ENCODE measurements at places on chromosomes 2 and 18.

DNA sequence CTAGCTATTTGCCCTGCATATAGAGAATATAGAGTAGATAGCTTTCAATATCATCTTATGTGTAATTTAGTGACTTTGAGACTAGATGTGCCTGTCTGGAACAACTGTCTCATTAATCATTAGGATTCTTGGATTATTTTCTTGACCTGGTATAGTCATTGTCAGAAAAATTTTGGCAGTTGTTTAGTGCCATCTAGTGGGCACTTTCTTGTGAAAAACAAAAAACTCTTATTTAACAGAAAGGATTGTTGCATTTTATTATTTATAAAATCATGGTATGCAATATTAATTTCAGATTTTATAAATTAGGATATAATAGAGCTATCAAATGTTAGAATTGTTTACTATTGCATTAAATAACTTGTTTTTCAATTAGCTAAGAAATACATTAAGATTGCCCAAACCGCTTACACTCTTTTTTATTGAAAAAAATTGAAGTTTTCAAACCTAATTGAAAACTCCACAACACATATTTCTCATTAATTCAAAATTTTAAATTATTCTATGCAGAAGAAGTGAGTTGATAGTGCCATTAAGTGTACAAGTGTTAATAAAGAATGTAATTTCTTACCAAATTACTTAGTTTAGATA, 80.3 kb downstream of the DYNAP start:
- peak; percentile 59 for DNase-seq

DNA sequence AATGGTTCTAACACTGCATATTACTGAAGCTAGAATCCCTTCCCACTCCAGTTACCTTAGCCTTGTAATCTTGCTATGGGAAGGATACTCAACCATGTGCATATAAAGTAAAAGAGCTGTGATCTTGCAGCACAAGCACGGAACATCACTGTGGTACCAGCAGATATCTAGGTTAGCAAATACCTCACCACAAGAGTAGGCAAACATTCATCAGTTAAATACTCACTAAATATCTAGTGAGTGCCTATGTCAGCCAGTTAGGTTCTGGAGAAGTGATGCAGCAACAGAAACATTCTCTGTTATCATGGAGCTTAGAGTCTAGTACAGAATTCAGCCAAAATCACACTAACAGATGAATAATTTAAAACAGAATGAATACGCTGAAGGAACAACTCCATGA, 349.6 kb upstream of the UBE2E3 start:
- DNase-seq, result peak; percentile 24

- DNase-seq, result no peak
Observed at GRCh38 chr2:19261061-19261460, 97.4 kb downstream of the OSR1 start.

DNA sequence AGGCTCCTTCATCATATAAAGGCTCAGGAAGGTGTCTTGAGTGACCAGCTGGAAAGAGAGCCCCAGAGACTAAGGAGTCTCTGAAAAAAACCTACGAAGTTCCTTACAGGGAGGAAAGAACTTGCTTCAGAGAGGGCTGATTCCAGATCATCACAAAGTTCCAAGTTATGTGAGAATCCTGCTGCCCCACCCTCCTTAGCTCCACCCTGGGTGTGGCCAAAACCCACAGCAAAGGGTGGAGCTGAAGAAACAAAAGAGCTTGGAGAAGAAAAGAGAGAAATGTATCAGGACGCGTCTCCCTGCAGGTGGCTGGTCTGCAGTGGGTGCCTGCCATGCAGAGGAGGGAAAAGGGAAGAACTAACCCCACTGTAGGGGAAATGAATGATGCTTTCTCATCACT, 32.8 kb upstream of the ZNF396 start:
- DNase-seq, result no peak

GRCh38 chr2:161245261-161245553, 63.0 kb upstream of the PSMD14 start:
- no peak for DNase-seq

GRCh38 chr2:32947076-32947483, 327 bp downstream of the LTBP1 start:
- peak; percentile 19 for DNase-seq

- DNase-seq, result no peak
Observed at GRCh38 chr2:184174493-184175104, 423.7 kb upstream of the ZNF804A start.

DNA sequence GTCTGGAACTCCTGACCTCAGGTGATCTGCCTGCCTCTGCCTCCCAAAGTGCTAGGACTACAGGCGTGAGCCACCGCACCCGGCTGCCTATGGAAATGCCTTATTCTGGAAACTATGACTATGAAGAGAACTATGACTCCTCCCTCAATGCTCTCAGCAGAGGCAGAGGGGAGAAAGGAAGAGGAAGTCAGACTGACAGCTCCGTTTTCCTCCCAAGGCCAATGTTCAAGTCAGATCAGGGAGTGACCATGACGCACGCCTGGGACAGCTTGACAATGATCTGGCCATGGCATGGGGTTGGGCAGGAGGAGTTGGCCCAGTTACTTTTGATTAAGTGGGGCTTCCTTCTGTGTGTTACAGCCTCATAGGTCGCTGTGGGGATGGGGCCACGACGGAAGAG, 44.3 kb upstream of the MRPL33 start:
- peak; percentile 52 for DNase-seq

DNA sequence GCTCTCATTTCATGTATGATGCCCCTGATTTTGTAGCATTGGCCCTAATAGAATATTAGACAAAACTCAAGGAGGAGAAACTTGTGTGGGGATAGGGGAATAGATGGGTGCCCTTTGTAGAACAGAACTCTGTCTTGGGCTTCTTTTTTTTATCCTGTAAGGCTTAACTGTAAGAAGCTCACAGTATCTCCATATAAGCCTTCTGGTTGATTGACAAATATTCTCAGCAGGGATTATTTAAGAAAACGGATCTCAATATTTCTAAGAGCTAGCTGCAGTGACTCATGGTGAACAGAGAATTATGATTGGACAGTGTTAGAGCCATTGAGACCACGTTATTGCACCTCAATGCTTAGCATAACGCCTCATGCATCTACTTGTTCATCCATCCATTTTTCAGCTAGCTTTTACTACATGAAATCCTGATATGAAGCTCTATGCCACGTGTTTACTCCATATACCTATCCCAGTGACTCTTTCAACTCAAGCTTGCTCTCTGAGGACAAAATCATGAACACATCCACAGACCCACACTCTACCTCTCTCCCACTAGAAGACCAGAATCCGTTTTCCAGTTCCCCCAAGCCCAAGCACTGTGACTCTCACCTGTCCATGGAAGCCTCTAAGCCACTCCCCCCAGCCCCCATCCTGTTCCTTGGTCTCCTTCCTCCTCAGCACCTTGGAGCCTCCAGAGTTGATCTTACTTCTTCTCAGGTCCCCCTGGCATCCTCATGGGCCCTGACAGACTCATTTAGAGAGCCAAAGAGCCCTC, 99.2 kb downstream of the BCL2L11 start:
- no peak for DNase-seq

- DNase-seq, result peak; percentile 13
Observed at GRCh38 chr2:24920809-24921441, 888 bp upstream of the ADCY3 start.

DNA sequence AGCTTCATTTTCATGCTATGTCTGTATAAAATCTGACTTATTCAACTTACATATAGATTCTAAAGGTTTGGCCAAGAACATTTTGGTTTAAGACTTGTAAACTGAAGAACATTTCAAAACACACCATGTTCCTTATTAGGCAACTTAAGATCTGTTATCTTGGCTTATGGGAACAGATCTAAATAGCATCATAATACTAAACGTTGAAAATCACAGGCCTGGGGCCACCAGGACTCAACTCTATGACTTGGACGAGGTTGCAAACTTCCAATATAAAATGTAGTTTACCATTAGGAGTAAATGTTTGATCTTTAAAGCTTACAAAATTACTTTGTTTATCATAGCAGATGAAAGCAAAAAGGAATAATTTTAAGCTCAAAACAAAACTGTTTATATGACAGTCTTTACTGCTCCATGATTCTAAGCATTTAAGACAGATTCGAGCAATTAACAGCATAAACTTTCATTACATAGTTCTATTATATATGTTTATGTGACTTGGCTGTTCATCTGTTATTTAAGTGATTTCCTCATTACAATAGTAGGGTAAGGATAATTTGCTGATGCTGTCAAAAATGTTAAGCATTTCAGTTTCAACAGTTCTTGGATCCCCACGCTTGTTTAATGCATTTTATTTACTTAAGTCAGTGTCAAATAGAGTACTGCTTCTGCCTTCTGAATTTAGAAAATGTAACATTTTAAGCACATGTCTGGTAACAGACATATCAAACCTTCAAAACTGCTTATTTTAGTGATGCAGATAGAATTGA, 8.3 kb downstream of the TCF4 start:
- no peak for DNase-seq

DNA sequence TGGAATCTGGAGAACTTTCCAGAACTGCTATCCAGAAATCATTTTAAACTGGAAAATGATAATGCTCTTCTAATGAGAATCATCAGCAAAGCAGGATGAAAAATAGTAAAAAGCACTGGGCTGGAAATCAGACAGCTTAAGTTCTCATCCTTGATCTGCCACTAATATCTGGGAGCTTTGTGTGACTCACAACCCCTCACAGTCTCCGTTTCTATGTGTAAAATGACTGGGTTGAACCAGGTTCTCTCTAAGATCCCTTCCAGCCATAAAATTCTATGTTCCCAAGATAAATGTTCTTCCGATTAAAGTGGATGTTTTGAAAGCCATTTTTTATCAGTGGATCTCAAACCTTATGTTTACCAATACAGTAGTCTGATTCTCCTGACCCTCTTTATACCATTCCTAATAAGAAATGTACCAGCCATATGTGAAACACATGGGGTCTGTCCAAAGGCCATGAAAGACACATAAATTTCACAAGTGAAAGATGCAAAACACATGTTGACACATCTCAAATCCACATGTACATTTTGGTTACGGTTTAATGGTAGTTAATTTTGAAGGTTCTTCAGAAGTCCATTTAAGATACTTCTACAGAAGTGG, 188.8 kb downstream of the EN1 start:
- no peak for DNase-seq

DNA sequence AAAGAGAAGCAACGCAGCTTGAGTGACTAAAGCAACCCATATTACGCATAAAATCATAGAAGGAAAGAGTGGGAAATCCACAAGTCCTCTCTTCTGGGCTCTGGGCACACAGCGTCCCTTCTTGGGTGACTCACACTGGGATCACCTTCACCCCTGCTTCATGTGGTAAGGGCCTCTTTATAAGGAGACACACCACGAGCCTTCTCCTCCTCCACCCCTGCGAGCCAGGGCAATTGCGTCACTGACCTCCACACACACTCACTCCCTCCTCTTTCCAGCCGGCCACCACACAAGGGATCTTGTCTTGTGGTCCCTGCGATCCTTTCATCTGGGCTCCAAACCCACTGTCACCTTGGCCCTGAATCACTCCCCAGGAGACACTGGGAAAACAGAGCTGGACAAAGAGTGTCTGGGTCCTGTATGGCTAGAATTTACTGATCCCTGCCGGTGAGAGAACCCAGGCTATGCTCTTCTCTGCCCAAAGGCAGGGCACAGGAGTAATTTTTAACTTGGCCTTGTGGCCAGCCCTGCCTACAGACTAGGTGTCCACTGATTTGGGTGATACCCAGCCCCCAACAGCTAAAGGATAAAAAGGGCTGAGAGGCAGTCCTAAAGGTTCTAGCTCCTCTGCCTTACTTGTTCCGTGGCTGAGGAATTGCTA, 35.3 kb downstream of the NHEJ1 start:
- peak; percentile 95 for DNase-seq

DNA sequence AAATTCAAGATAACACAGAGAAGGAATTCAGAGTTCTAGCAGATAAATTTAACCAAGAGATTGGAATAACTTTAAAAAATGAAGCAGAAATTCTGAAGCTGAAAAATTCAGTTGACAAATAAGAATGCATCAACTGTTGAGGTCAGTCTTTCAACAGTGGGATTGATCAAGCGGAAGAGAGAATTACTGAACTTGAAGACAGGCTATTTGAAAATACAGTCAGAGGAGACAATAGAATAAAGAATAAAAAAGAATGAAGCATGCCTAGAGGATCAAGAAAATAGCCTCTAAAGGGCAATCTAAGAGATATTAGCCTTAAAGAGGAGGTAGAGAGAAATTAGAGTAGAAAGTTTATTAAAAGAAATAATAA, 27.7 kb upstream of the ITGAV start:
- DNase-seq, result no peak

DNA sequence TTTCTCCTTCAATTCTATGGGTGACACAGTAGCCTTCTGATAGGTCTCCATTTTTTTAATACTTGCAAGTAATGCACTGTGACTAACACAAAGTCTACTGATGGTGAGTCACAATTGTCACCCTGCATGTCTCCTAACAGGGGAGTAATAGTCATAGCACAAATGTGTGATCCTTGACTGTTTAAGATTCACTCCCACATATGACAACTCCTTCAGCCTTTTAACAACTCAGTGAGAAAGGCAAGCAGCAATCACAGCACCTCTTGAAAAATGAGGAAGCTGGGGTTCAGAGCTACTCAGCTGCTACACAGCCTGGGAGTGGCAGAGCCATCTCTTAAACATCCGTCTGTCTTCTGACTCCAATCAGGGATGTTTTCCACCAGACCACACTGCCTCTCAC, 63.8 kb downstream of the EHD3 start:
- peak; percentile 91 for DNase-seq

GRCh38 chr2:112181571-112182290, 43.5 kb downstream of the FBLN7 start:
- no peak for DNase-seq

DNA sequence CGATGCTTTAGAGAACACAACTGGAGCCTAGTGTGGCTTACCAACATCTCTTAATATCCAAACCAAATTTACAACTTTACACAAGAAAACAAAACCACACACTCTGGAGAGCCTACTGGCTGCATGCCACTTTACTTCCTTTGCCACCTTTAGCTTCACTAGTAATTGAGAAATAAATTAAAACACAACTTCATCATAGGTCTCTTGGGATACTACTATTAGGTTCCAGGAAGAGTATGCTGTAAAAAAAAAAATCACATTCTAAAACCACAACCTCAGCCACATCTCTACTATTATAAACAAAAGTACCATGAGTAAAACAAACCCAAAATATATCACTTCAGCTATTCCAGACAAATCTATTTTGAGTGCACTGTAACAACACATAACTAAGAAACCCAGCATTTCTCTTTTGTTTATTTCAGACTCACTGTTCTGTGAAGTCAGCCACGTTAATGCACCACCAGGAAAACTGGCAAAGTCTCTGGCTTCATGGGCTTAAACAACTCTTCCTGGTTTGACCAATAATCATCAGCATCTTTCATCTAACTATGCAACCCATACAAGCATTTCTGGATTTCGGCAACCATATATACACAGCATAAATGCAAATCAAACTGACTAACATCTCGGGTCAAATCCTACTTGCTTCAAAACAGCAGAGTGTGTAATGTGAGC, 59.1 kb downstream of the REV1 start:
- no peak for DNase-seq
